ENCODE measurements at places on chromosomes 12 and 14.

GRCh38 chr12:131222329-131223139 lies 268.8 kb downstream of the ADGRD1 start:
- DNase-seq, result no peak

DNA sequence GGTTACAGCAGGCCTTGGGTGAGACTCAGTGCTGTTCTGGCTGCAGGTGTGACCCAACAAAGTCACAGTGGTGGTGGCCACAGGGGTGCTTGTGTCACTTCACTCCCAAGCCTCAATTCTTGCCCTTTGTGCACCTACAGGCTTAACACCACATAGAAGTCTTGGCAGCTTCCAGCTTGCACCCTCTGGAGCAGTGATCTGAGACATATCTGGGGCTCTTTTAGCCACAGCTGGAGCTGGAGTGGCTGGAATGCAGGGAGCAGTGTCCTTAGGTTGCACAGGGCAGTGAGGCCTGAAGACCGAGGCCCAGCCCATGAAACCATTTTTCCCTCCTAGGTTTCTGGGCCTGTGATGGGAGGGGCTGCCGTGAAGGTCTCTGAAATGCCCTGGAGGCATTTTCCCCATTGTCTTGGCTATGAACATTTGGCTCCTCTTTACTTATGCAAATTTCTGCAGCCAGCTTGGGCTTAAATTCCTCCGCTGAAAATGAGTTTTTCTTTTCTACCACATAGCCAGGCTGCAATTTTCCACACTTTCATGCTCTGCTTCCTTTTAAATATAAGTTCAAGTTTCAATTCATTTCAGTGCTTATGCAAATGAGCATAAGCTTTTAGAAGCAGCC lies 37.7 kb downstream of the ADAM21 start:
- DNase-seq, result no peak

GRCh38 chr12:92968176-92968813 lies 39.2 kb upstream of the EEA1 start:
- DNase-seq, result no peak

GRCh38 chr12:115648463-115648862 lies 629.0 kb downstream of the MED13L start:
- no peak for DNase-seq

DNA sequence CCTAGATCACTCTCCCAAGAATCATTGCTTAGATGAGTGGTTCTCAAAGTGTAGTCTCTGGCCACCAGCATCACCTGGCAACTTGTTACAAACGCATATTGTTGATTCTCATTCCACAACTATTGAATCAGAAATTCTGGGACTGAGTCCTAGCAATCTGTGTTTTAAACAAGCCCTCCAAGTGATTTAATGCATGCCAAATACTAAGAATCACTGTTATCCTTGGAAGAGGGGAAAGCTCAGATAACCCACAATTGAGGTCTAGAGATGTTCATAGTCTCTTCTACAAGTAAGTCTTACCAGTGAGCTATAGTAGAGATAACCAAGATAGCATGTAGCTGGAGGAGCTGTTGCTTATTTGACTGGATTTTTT lies 666.6 kb downstream of the DIO2 start:
- DNase-seq, result no peak

GRCh38 chr14:20143911-20144310 lies 5.3 kb downstream of the OR4N5 start:
- no peak for DNase-seq

DNA sequence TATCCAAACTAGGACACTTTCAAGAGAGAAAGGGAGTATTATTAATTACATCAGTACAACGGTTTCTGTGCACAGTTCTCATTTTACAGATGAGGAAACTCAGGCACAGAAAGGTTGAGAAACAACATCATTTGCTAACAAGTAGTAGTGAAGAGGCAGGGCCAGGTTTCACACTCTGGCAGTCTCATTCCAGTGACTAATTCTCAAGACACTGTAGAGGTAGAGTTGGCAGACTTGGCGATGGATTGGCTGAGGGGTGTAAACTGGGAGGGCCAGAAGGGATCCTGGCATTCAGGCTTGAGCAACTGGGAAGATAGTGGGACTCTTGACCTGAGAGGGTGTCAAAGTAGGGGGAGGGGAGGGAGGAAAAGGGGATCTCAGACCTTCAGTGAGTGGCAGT lies 73.8 kb upstream of the BDKRB2 start:
- DNase-seq, result no peak

- no peak for DNase-seq
Observed at GRCh38 chr12:12721176-12721751, 4.1 kb downstream of the CDKN1B start.

GRCh38 chr14:74702293-74702692 lies 10.6 kb downstream of the AREL1 start:
- no peak for DNase-seq

DNA sequence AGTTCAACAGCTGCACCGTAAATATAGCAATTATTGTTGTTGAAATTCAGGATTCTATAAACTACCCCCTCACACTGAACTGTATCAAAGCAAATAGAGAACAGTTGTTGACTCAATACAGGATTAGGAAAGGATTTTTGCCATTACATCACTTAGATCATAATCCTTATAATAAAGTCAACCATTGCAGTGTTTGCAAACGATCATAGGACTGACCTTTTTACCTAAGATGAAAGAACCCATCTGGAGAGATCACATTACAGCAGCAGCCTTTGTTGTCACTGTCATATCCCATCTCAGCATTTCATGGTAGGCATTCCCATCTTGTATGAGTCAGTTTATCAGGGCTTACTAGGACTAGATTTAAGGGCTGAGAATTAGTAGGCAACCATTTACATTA lies 96.1 kb downstream of the IPO8 start:
- no peak for DNase-seq
